Activated naive CD4-positive, alpha-beta T cell treated with anti-CD3 and anti-CD28 coated beads, Interleukin-2, amount 50 U/mL, for 16 hours (primary cell): ENCODE measurements at places on chromosomes 12 and 14.

DNA sequence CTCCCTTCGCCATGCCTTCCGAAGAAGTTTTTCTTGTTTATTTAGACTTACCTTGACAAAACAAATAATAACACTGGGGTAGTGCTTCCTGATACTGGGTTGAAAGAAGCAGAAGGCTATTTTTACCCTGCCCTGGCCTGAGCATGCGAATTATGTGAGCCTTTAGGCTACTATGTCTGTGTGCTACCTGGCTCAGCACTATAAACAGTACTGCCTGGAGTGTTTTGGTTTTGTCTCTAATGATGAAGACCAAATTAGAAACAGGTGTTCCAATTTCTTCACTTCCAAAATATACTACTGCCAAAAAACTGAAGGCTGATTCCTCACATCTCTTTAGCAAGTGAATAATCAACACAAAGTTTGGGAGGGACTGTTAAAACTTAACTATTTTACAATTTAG lies 7.6 kb upstream of the OVCH1 start:
- DNase-seq, result no peak

- DNase-seq, result no peak
These were observed 55.0 kb downstream of the CCDC85C start for GRCh38 chr14:99548871-99549515.

DNA sequence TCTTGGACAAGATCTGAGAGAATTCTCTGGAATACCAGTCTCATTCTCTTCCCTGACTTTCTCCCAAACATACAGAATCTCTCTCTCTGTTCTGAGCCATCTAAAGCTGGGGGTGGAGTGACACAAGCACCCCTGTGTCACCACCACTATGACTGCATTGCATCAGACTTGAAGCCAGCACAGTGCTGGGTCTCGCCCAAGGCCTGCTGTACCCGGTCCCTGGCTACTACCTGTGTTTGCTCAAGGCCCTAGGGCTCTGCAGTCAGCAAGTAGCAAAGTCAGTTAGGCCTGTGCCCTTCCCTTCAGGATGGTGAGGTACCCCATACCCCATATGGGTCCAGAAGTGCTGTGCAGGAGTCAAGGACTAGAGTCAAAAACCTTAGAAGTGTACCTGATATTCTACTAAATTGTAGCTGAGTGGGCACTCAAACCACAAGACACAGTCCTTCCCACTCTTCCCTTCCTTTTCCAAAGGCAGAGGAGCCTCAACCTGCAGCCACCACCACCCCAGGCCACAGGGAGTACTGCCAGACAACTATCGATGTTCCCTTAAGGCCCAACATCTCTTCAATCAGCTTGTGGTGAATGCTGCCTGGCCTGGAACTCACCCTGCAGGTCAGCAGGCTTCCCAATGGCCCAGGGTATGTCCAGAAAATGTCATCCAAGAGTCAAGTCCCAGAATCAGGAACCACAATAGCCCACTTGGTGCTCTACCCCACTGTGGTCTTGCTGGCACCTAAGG lies 21.2 kb upstream of the RDH16 start:
- no peak for DNase-seq

GRCh38 chr14:65446159-65446558 lies 33.6 kb downstream of the FUT8 start:
- DNase-seq, result no peak
